ENCODE measurements at places on chromosomes 1 and 21.

GRCh38 chr1:53244141-53244540, 5.8 kb upstream of the MAGOH start:
- no peak for DNase-seq

GRCh38 chr1:245972476-245972875, 534.6 kb downstream of the SMYD3 start:
- no peak for DNase-seq

GRCh38 chr1:21822349-21822748, 10.3 kb downstream of the LDLRAD2 start:
- DNase-seq: no peak

- DNase-seq: peak; percentile 67
These were observed 1.4 kb downstream of the ZNF697 start for GRCh38 chr1:119646521-119647227.

DNA sequence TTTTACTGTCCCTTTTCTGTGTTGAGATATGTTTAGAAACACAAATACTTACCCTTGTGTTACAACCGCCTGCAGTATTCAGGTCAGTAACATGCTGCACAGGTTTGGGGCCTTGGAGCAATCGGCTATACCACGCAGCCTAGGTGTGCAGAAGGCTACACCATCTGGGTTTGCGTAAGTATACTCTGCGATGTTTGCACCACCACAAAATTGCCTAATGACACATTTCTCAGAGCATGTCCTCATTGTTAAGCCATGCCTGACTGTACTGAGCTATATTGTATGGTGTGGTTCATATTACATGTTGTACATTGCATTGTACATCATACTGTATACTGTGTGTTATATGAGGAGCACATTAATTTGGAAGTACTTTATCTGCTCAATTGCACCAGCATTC, 247.4 kb downstream of the RHOU start:
- DNase-seq: no peak

- DNase-seq: no peak
These were observed 88.4 kb downstream of the ADGRL4 start for GRCh38 chr1:78918157-78918556.
